HepG2 (cell line): ENCODE measurements at places on chromosomes 3 and 15. TPM values are rescaled to one million over a fixed set of nuclear protein-coding genes. Genes with fewer than 3 reads are reported as not detected.

DNA sequence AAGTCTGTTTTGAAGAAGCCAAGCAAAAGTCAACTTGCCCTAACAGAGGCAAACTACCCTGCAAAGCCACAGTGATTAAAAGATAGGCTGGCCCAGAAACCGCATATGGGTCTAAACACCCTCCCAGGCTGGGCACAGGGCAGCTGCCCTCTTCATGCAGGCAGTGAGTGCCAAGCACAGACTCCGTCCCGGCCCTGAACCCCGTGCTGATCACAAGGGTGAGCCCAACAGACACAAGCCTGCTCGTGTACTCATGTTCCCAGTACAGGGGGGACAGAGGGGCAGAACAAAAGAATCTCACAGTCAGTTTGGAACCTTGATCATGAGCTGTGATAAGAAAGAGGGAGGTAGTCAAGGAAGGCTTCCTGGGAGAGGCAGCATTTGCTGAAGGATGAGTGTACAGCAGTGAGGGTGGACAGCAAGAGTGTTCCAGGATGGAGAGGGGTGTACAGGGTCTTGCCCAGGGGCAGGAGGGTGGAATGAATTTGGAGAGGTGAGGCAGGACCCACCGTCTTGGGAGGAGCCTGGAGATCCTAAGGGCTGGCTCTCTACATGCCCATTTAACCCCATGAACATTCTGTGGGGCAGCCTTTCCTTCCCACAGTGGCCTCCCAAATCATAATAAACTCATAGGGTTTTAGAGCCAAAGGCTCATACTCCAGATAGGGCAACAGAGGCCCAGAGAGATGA is 43.2 kb upstream of the PRR23E start:
- H3K27ac ChIP-seq, result no peak overlapping the region
- DNase-seq, result no peak
- H3K36me3 ChIP-seq, result no peaks in the 10 kb centered on the region
- H3K4me3 ChIP-seq, result no peak overlapping the region
- H3K27me3 ChIP-seq, result peaks cover 18% of the 10 kb centered on the region; the same call in 2 of the 3 replicates

GRCh38 chr3:184908859-184909258 is 96.9 kb downstream of the VPS8 start:
- H3K4me1 ChIP-seq, result peaks cover 8% of the 10 kb centered on the region; the same call in 1 of the 2 replicates
- H3K27ac ChIP-seq, result no peak overlapping the region
- H3K27me3 ChIP-seq, result no peaks in the 10 kb centered on the region
- no peak overlapping the region for H3K4me3 ChIP-seq
- DNase-seq, result no peak
- no peaks in the 10 kb centered on the region for H3K36me3 ChIP-seq

GRCh38 chr15:25515633-25516032 is 76.8 kb upstream of the UBE3A start:
- no peak for DNase-seq
- H3K27me3 ChIP-seq, result no peaks in the 10 kb centered on the region
- no peak overlapping the region for H3K27ac ChIP-seq
- H3K4me3 ChIP-seq, result no peak overlapping the region
- H3K4me1 ChIP-seq, result no peaks in the 10 kb centered on the region
- H3K36me3 ChIP-seq, result no peaks in the 10 kb centered on the region

- no peaks in the 10 kb centered on the region for H3K4me1 ChIP-seq
- no peak overlapping the region for H3K4me3 ChIP-seq
- H3K27ac ChIP-seq, result no peak overlapping the region
- no peaks in the 10 kb centered on the region for H3K27me3 ChIP-seq
- no peaks in the 10 kb centered on the region for H3K36me3 ChIP-seq
Observed at GRCh38 chr15:35450492-35450891, 95.5 kb downstream of the DPH6 start.

Gene GP9
- total RNA-seq, result not detected in 2 replicates

Gene SLC6A11
- 16.4 and 34.5 TPM in 2 replicates for total RNA-seq

- H3K27ac ChIP-seq, result no peak overlapping the region
- no peaks in the 10 kb centered on the region for H3K36me3 ChIP-seq
- H3K27me3 ChIP-seq, result no peaks in the 10 kb centered on the region; the same call in 1 of the 2 replicates
- no peak for DNase-seq
- H3K4me3 ChIP-seq, result no peak overlapping the region
Observed at GRCh38 chr3:8113626-8114025, 388.0 kb upstream of the LMCD1 start.

Gene ZNF860
- total RNA-seq, result 0.55 and 0.66 TPM in 2 replicates

DNA sequence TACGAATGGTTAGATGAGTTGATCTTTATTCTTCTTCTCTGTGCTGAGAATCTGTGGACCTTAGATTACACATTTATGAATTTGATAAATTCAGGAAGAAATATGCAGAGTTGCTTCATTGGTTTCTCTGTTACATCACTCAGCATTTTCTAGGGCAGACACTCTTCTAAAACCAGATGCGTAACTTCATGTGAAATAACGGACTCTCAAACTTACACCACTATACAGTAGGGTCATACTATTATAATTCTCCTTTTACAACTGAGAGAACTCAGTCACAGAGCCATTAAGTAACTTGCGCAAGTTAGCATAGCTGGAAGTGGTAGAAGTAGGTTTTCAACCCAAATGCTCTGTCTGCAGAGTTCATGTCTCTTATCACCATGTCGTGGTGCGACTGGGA is 5.7 kb downstream of the TMEM207 start:
- no peak overlapping the region for H3K4me3 ChIP-seq
- no peak for DNase-seq
- no peaks in the 10 kb centered on the region for H3K27me3 ChIP-seq
- H3K36me3 ChIP-seq, result no peaks in the 10 kb centered on the region
- H3K4me1 ChIP-seq, result peaks cover 19% of the 10 kb centered on the region
- H3K27ac ChIP-seq, result no peak overlapping the region

GRCh38 chr3:150681057-150681456 is 22.7 kb downstream of the ERICH6 start:
- H3K27me3 ChIP-seq, result no peaks in the 10 kb centered on the region
- H3K27ac ChIP-seq, result no peak overlapping the region
- no peak overlapping the region for H3K4me3 ChIP-seq
- H3K4me1 ChIP-seq, result no peaks in the 10 kb centered on the region
- H3K36me3 ChIP-seq, result no peaks in the 10 kb centered on the region

DNA sequence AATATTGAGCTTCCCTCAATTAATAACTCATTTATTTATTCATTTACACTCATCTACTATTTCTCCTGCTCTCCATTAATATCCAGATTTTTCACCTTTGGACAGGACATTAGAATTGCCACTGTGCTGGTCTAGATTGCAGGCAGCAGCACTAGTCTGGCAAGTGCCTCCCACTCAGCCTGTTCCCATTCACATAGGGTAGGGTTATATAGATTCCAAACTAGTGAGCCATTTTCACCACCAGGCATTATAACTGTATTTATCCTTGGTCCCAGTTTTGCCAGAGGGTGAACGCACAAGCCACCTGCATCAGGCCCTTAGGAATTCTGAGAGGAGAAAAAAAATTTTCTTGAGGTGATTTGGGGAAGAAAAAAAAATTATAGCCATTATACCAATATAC is 44.5 kb downstream of the ANAPC13 start:
- no peaks in the 10 kb centered on the region; the same call in 1 of the 2 replicates for H3K27me3 ChIP-seq
- no peaks in the 10 kb centered on the region for H3K36me3 ChIP-seq
- no peak overlapping the region for H3K27ac ChIP-seq
- peaks cover 6% of the 10 kb centered on the region; the same call in 1 of the 2 replicates for H3K4me1 ChIP-seq

GRCh38 chr15:28861031-28861534 is 12.6 kb upstream of the GOLGA6L7 start:
- no peaks in the 10 kb centered on the region for H3K27me3 ChIP-seq
- no peak for DNase-seq
- no peaks in the 10 kb centered on the region for H3K36me3 ChIP-seq
- H3K4me1 ChIP-seq, result no peaks in the 10 kb centered on the region

DNA sequence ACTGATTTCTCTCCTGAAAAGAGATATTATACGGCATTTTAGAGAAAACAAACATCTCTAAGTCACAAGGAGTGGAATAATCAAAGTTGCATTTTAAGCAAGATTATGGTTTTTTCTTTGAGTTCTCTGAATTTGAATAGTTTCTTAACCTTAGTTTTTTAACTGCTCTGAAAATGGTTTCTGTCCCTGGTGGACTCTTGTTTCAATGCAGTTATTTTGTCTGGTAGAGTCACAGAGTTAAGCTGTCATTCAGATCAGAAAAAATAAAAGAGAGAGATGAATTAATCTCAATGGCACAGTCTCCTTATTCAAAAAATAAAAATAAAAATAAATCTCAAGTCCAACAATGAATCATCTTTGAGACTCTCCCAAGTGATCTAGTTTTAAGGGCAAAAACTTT is 19.0 kb downstream of the AGTR1 start:
- H3K4me1 ChIP-seq, result peaks cover 32% of the 10 kb centered on the region
- H3K27ac ChIP-seq, result no peak overlapping the region
- no peaks in the 10 kb centered on the region for H3K36me3 ChIP-seq
- no peaks in the 10 kb centered on the region for H3K27me3 ChIP-seq
- H3K4me3 ChIP-seq, result no peak overlapping the region
- no peak for DNase-seq

DNA sequence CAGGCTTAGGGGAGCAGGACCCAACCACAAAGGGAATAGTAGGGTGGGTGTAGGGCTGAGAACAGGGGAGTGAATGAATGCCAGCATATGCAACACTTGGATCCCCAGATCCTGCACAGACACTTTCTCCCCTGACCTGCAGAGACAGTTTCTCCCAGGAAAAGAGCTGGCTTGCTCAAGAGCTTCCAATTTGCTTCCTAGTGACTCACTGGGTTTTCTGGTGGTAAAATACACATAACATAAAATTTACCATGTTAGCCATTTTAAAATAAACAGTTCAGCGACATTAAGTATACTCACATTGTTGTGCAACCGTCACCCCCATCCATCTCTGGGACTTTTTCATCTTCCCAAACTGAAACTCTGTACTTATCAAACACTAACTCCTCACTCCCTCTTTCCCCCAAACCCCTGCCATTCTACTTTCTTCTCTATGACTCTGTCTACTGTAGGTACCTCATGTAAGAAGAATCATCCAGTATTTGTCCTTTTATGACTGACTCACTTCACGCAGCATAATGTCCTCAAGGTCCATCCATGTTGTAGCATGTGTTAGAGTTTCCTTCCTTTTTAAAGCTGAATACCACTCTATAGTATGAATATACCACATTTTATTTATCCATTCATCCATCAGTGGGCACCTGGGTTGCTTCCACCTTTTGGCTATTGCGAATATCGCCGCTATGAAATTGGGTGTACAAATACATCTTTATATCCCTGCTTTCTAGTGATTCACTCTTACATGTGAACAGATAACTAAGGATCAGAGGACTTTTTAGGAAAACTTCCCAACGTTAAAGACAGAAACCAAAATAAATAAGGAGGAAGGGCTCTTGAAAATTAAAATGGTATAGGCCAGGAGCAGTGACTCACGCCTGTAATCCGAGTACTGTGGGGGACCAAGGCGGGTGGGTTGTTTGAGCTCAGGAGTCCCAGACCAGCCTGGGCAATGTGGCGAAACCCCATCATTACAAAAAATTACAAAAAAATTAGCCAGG is 95.6 kb upstream of the TJP1 start:
- H3K4me3 ChIP-seq, result no peak overlapping the region
- no peak for DNase-seq
- H3K4me1 ChIP-seq, result no peaks in the 10 kb centered on the region
- no peaks in the 10 kb centered on the region for H3K36me3 ChIP-seq
- no peak overlapping the region for H3K27ac ChIP-seq

Gene C2CD4B
- not detected in 2 replicates for total RNA-seq

Gene SERINC4
- total RNA-seq, result not detected in 2 replicates

DNA sequence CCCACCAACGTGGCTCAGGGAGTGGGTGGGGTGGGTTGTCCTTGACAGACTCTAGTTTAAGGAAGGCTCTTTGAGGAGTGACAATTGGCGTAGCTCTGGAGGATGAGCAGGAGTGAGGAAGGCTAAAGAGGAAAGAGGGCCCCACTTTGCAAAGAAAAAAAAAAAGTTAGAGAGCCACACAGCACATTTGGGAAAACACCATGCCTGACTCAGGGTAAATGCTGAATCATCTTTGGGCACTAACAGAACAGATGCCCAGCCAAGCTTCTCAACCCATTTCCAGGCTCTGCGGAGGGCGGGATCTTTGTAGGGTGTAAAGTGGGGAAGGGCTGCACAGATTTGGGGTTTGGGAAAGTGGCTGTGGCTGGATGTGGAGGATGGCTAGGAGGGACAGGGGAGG is 179.1 kb upstream of the RGMA start:
- H3K27me3 ChIP-seq, result peaks cover 18% of the 10 kb centered on the region; the same call in 1 of the 3 replicates
- DNase-seq, result no peak
- no peaks in the 10 kb centered on the region for H3K4me1 ChIP-seq
- H3K27ac ChIP-seq, result no peak overlapping the region
- no peaks in the 10 kb centered on the region for H3K36me3 ChIP-seq

DNA sequence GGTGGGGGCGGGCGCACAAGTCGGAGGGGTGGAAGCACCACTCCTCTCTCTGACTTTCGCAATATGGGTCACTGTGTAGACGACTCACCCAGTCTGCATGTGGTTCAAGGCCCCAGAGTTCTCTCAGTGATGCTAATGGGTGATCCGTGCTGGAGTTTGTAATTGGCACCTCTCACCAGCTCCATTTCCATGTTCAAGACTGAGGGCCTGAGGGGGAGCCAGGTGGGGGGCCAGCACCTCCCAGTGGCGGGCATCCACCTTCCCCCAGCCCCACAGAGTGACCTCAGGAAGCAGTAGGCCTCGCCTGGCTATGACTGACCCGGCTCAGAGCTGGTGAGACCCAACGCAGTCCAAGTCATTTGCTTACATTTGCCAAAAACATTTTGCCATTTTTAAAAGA is 230.0 kb upstream of the ST8SIA2 start:
- H3K27ac ChIP-seq, result no peak overlapping the region
- no peaks in the 10 kb centered on the region for H3K27me3 ChIP-seq
- H3K4me3 ChIP-seq, result no peak overlapping the region
- H3K4me1 ChIP-seq, result peaks cover 62% of the 10 kb centered on the region

GRCh38 chr3:188037195-188037718 is 116.7 kb upstream of the LPP start:
- peaks cover 62% of the 10 kb centered on the region for H3K4me1 ChIP-seq
- peak; percentile 83 for DNase-seq
- H3K4me3 ChIP-seq, result no peak overlapping the region
- H3K27me3 ChIP-seq, result no peaks in the 10 kb centered on the region

- peaks cover 26% of the 10 kb centered on the region for H3K4me1 ChIP-seq
- no peak overlapping the region for H3K4me3 ChIP-seq
- DNase-seq, result peak; percentile 71
- H3K36me3 ChIP-seq, result no peaks in the 10 kb centered on the region
- no peaks in the 10 kb centered on the region for H3K27me3 ChIP-seq
- H3K27ac ChIP-seq, result no peak overlapping the region
Observed at GRCh38 chr15:39191871-39192291, 389.0 kb upstream of the THBS1 start.

Gene LDHAL6B
- not detected in 2 replicates for total RNA-seq

DNA sequence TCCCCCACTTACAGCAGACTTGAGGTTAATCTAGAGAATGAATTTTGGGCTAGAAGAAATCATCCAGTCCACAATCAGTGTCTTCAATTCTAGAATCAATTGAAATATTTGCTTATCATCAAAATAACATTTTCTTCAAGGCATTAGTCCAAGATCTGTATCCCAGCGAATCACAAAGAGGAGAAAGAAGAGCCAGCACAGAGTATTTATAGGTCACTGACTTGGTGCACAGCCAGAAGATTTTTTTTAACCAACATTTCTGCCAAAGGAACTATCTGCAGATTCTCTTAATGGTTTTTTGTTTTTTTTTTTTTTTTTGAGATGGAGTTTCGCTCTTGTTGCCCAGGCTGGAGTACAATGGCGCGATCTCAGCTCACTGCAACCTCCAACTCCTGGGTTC is 178.2 kb downstream of the TNIK start:
- no peak overlapping the region for H3K4me3 ChIP-seq
- H3K36me3 ChIP-seq, result no peaks in the 10 kb centered on the region
- no peaks in the 10 kb centered on the region for H3K27me3 ChIP-seq
- H3K4me1 ChIP-seq, result no peaks in the 10 kb centered on the region
- H3K27ac ChIP-seq, result no peak overlapping the region
- DNase-seq, result no peak

GRCh38 chr3:45646051-45646585 is 43.1 kb upstream of the SACM1L start:
- H3K27me3 ChIP-seq, result no peaks in the 10 kb centered on the region
- H3K4me3 ChIP-seq, result no peak overlapping the region
- 0 out of 3 replicates have a peak, but pooled peaks cover 5% of the 10 kb centered on the region for H3K36me3 ChIP-seq
- peak overlapping the region; percentile 69 for H3K27ac ChIP-seq
- peak; percentile 46 for DNase-seq
- H3K4me1 ChIP-seq, result peaks cover 73% of the 10 kb centered on the region
